Daoy (cell line): ENCODE measurements at places on chromosomes 6 and 20. TPM values are rescaled to one million over a fixed set of nuclear protein-coding genes. Genes with fewer than 3 reads are reported as not detected.

The GSTA2 gene
- total RNA-seq, result not detected in 2 replicates

The LRRC73 gene
- 2.1 TPM in 1 of 2 replicates, not detected in the other for total RNA-seq

The ZSCAN31 gene
- total RNA-seq, result 27.6 and 36.1 TPM in 2 replicates

The TGM3 gene
- total RNA-seq, result 0.06 TPM in 1 of 2 replicates, not detected in the other

The SLCO4A1 gene
- 15.4 and 16.3 TPM in 2 replicates for total RNA-seq

GRCh38 chr6:443621-444159 is 52.1 kb downstream of the IRF4 start:
- DNase-seq, result no peak

GRCh38 chr6:87180105-87180728 is 24.9 kb downstream of the ZNF292 start:
- DNase-seq, result no peak

DNA sequence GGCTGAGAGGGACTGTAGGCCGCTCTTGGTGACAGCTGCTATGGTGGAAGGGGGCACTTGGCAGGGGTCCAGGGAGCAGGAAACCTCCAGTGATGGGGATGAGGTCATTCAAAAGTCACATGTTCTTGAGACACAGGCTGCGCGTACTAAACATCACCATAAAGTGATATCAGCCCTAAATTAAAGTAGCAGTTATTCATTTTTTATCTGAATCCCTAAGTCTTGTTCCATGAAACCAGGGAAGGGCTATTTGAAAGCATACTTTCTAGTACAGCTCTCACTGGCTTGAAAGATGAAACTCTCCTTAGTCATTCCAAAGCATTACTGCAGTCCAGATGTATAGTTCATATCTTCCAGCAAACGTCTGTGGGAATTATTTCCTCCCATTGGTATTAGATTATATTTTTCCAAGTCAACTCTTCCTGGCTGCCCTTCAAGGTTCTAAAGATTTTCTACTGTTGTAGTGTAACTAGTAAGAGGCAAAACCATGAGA is 373.1 kb downstream of the CD109 start:
- no peak for DNase-seq

- DNase-seq, result no peak
Observed at GRCh38 chr6:143701349-143702234, 23.8 kb downstream of the PHACTR2 start.
